ENCODE measurements at places on chromosomes 16 and 17.
A peak's percentile ranks its signal among the peaks of the same experiment; 100 is the strongest.

DNA sequence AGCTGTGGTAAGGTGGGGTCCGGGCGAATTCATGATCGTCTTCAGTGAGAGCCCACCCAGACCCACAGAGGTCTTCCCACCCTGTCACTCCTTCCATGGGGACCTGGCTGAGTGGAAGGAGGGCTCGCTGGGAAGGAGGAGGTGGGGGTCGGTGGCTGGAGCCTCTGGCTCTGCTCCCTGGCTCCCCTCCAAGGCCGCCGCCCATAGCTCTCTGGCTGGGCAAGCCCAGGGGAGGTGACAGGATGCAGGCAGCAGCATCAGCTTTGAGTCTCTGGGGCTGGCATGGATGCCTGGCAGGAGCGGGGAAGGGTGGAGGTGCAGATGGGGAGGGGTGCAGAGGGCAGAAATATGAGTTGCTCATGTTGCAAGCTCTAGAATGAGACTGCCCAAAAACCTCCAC, 147.0 kb downstream of the ENGASE start:
- no peak for DNase-seq

- DNase-seq: no peak
Observed at GRCh38 chr17:6554871-6555330, 1.5 kb downstream of the PITPNM3 start.

DNA sequence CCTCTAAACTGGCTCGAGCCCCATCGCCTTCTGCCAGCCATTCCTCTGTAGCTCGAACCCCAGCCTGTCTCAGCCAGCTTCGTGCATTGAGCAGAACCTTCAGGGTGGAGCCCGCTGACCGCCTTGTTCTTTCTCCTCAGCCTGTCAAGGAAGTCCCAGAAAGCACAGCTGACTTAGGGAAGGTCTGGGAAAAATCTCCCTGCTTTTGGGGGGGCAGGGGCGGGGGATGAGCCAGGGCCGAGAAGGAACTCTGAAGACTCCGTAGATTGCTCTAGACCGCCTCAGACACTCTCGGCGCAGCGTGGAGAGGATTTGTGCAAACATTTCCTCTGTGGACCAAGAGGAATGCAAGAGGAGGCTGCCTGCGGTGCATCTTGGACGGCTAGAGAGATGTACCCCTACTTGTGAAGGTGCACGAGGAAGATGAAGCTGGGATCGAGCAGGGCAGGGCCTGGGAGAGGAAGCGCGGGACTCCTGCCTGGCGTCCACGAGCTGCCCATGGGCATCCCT, at the start of gene GLP2R:
Gene GLP2R (plus strand): TSS at position 284 of the 510 bp plus-strand sequence. CDS start 140 bp downstream, at position 424.
- no peak for DNase-seq

GRCh38 chr16:1094601-1095449, 1.2 kb downstream of the C1QTNF8 start:
- no peak for DNase-seq

GRCh38 chr17:27543464-27543856, 87.2 kb downstream of the KSR1 start:
- DNase-seq: no peak

DNA sequence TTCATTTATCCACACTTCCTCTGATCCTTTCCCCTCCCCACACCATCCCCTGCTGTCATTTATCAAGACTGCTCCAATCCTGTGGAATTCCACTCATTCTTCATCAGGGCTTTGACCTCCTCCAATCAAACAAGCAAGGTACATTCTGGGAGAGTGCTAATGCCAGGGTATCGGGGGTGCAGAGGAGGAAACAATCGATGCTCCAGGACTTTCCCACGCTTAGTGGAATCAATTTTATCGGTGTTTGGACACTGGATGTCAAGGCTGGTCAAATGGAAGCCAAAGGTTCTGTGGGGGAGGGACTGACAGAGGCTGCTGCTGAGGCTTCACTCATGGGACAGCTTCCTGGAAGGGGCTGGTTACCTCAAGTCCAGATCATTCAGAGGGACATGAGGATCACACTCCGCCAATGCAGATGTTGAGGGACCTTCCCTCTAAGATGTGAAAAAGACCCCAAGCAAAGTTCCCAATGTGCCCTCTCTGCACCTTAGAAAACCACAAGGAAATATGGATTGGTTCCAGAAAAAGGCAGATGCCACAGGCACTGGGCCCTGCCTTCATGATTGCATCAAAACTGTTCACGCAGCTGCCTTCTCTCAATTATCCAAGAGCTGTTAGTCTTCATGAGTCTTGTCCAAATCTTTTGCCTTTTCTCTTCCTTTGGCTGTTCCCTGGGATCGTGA, 44.7 kb upstream of the SOX9 start:
- DNase-seq: no peak

DNA sequence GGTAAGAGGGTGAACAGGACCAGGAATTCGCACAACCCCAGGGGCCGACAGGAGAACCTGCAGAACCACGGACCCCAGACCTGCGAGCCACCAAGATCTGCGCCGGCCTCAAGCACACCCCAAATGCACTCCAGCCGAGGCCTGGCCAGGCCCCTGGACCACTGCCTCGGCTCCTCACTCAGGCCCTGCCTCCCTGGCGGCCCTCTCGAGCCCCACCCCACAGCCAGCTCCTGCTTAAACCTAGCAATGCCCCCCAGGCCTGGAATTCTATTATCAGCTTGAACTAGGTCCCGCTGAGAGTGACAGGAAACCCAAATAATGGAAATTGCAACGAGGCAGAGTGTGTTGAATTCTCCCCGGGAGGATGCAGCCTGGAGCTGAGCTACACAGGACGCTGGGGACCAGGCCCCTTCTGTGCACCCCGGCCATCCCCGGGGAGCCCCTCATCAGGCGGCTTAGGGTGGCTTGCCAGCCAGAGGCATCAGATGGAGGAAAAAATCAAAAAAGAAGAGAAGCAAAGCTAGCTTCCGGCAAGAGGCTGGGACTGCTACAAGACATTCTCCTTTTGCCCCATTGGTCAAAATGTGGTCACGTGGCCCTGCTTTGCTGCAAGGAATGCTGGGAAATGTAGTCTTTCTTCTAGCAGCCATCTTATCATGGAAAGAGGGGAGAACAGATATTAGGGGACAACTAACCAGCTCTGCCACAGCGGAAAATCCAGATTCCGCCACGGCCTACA, 2.4 kb upstream of the ENPP7 start:
- peak; percentile 77 for DNase-seq

- DNase-seq: no peak
Observed at GRCh38 chr17:75334723-75335122, 45.5 kb upstream of the SLC25A19 start.

- no peak for DNase-seq
Observed at GRCh38 chr17:33814852-33815251, 440.2 kb upstream of the CCL2 start.

DNA sequence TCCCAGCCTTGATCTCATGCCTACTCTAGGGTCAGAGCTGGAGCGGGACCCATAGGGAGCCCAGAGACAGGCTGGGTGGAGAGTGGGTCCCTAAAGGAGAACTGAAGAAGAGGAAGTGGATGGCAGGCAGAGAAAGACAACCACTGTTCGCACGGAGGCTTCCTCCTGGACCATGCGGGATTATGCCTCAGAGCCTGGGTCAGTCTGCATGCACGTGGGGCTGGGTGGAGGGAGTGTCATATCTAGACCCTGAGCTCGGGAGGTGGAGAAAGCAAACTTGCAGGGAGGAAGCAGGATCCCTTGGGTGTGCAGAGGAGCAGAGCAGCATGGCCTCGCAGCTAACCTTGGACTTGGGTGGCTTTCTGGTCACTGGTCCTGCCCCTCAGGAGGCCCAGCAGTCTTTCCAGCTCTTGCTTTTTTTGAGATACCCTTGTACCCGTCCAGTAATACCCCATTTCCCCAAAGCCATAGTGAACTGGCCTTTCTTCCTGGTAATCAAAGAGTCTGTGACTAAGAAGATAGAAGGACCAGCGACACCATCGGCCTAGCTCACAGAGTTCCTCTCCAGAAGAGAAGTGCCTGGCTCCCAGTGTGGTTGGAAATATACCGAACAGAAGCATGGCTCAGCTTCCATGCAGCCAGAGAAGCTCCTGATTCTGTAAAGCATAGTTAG, 344.2 kb downstream of the CPPED1 start:
- no peak for DNase-seq

GRCh38 chr16:73547552-73548403, 499.9 kb upstream of the ZFHX3 start:
- DNase-seq: no peak

DNA sequence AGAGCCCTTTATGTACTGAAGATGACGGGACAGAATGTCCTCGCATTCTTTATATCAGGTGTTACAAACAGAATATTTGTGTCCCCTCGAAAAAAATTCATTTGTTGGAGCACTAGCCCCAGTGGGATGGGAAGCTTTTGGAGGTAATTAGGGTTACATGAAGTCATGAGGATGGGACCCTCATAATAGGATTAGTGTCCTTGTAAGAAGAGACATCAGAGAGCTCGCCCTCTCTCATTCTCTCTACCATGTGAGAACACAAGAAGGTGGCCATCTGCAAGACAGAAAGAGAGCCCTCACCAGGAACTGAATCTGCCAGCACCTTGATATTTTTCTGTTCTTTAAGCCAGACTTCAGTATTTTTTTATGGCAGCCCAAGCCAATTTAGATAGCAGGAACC, 72.4 kb downstream of the SLC39A11 start:
- no peak for DNase-seq

DNA sequence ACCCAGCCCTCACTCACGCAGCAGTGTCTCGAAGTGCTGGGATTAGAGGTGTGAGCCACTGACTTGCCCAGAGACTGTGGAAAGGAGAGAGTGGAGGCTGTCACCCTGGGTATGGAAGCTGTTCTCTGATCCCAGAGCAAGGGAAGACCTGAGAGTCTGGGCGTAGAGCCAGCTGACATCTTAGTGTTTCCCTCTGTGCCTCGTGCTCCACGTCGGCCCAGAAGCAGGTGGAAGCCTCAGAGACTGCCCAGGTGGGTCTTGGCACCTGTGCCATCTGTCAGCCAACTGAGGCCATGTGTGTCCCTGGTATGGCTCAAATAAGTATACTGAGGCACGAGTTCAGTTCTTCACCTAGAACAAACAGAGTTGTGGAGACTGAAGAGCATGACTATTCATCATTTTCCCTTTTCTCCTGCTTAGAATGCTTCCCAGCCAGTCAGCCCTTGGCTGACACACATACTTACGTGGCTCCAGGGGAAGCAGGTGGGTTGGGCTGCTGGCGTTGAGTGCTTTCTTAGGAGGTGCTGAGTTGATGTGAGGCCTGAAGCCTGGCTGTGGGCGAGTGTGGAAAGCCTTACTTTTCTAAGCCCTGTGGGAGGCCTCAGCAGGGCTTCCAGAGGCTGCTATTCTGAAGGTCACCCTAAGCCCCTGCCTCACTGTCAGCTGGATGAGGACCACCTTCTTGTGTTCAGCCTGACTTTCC, 8.1 kb downstream of the CTRL start:
- no peak for DNase-seq

DNA sequence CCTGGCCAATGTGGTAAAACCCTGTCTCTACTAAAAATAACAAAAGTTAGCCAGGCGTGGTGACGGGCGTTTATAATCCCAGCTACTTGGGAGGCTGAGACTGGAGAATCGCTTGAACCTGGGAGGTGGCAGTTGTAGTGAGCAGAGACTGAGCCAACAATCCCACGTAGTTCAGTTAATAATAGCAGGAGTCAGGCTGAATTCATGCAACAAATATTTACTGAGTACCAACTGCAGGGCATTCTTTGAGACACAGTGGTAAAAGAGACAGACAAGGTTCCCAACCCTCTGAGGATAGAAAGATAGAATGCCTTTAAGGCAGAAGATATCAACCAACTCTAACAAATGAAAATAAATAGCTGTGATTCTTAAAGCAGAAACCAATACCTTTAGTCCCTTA, 39.1 kb downstream of the SPOP start:
- DNase-seq: no peak

GRCh38 chr16:30349675-30350074, 5.4 kb downstream of the CD2BP2 start:
- DNase-seq: no peak

GRCh38 chr17:65488665-65489064, 72.8 kb downstream of the AXIN2 start:
- no peak for DNase-seq

DNA sequence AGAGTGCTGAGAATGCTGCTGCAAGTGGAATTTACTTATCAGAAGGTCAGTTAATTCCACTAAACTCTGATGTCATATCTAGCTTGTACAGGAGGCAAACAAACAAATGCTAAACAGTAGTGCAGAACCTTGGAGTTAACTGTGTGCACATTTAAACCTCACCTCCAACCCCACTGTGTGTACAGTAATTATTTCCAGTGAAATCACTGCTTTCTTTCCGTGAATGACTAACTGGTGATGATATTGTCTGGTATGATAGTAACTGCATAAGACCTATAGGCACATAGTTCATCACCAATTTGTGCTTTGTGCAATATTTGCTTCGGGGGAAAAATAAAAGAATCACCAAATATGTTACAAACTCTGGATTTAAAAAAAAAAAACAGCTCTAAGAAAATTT, 492.5 kb upstream of the HSBP1 start:
- DNase-seq: no peak

GRCh38 chr17:39627047-39627711, 427 bp downstream of the PPP1R1B start:
- DNase-seq: no peak

DNA sequence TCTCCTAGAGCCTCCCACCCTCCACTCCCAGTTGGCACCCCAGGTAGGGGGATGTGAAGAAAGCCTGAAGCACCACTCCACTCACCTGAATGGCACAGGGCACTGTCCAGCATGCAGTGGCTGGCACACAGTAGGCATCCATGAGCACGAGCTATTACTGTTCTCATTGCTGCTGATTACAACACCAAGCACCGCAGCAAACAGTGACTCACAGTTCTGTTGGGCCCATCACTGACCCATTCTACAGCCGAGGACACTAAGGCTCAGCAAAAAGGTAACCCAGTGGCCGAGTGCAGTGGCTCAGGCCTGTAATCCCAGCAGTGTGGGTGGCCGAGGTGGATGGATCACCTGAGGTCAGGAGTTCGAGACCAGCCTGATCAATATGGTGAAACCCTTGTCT, 2.7 kb downstream of the ZSCAN10 start:
- no peak for DNase-seq

DNA sequence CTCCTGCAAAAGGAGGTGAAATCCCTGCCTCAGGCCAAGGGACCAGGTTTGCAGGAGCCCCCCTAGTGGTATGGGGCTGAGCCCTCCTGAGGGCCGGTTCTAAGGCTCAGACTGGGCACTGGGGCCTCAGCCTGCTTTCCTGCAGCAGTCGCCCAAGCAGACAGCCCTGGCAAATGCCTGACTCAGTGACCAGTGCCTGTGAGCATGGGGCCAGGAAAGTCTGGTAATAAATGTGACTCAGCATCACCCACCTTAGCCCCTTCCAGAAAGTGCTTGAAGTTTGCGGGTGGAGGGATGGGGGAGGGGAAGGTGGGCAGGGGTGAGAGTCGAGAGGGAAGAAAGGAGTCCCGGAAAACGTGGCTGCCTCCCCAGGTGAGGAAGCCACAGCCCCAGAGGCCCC, 2.1 kb downstream of the MC1R start:
- DNase-seq: no peak
